Stimulated activated CD8-positive, alpha-beta memory T cell treated with anti-CD3 and anti-CD28 coated beads, Interleukin-4, amount 100 ng/mL, for 4 hours (primary cell): ENCODE measurements at places on chromosomes 11 and 22.

DNA sequence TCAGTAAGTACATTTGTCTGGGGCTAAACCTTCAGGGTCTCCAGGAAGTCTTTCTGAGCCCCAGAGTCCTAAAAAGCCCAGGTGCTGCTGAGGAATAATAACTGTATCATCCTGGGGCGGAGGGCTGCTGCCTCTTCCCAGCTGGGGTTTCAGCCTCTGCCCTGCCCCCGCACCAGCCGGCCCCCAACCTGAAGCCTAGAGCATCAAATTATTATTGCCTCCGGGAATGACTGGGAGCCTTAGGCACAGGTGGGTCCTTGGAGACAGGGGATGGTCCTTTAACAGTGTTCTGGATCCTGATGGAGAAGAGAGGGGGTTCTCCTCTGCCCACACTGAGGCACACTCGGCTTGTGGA is 64.4 kb downstream of the BCR start:
- DNase-seq: no peak

DNA sequence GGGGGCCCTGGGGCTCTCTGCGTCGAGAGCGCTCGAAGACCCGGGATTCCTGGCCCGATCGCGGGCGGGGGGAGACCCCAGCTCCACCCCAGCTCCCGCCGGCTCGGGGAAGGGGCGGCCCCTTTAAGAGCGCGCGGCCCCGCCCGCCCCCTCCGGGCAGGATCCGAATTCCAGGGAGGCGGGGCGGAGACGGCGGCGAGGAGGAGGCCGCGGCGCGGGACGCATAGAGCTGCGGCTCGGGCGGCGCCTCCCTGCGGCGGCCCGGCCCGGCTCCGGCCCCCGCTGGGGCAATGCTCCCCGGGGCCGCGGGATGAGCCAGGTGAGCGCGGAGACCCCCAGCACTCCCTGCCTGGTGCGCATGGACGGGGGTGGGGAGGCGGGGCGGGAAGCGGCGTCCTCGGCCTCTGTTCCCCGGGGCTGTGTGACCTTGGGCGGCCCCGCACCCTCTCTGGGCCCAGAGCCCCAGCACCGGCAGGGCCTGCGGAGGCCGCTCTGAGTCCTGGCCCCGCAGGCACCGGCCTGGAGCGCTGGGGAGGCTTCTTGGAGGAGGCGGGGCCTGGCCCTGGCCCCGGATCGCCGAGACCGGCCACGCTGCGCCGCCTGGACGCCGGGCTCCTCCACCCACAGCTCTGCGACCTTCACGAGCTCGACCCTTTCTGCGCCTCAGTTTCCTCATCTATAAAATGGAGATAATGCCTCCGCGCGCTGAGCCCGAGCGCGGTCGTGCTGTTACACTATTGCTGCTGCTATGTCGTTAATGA is 565 bp downstream of the GAS2L1 start:
- no peak for DNase-seq

- no peak for DNase-seq
Observed at GRCh38 chr11:99522467-99523173, 501.9 kb downstream of the CNTN5 start.

DNA sequence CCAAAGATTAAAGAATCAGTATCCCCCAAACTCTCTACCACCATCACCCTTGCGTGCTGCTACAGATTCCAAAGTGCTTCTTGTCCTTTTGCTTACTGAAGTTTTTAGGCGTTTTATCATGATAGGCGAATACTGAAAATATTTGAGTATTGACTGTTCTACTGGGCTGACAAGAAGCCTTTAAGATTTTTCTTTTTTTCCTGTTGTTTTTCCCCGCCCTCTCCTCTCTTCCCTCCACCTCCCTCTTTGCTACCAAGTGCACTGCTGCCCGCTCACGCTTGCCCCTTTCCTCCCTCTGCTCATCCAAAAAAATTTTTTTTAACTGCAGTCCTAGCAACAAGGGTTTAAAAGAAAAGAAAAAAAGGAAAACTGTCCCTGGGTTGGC is 679 bp downstream of the SPCS2 start:
- DNase-seq: no peak

- no peak for DNase-seq
Observed at GRCh38 chr22:19766511-19767426, 6.2 kb downstream of the TBX1 start.

- DNase-seq: no peak
Observed at GRCh38 chr11:18700375-18700774, 1.8 kb downstream of the TMEM86A start.

DNA sequence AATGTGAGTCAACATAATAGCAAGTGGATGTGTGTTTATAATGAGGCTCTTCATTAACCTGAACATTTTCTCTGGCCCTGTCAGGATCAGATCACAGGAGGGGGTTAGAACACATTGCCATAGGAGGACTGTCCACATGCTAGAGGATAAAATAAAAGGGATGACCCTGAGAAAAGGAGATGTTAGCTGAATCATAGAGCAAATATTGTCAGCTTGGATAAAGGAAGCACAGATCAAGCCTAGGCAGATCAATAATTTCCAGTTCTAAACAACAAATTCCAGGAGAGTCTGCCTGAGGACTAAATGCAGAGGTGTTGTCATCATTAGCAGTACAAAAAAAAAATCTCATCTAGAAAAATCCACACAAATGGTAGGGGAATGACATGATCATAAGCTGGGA is 337.9 kb downstream of the LRRC4C start:
- no peak for DNase-seq

DNA sequence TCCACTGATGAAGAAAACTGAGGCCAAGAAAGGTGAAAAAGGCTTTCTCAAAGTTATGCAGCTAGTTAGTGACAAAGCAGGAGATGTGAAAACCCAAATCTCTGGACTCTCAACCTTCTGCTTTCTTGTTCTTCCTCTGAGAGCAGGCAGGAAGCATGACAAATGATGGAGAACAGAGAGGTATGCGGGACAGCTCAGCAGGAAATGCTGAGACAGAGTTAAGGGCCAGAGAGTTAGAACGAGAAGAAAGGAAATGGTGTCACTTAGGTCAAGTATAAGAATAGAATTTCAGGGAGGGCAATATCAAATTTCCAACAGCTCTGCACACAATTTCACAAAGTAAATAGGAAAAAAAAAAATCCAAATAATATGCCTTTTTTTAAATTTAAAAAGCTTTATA is 67.6 kb upstream of the ARHGAP42 start:
- no peak for DNase-seq

DNA sequence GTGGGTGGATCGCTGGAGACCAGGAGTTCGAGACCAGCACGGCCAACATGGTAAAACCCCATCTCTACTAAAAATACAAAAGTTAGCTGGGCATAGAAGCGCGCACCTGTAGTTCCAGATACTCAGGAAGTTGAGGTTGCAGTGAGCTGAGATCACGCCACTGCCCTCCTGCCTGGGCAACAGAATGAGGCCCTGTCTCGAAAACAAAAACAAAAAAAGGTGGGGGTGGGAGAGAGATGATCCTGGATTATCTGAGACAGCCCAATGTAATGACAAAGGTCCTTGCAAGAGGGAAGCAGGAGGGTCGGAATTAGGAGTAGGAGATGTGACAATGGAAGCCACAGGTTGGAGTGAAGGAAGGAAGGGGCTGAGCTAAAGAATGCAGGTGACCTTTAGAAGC is 87.6 kb upstream of the APOA1 start:
- DNase-seq: no peak

GRCh38 chr11:1604181-1604580 is 4.1 kb downstream of the KRTAP5-3 start:
- no peak for DNase-seq
